GM23248 (cell line): ENCODE measurements at places on chromosomes 6 and 20.

- H3K27ac ChIP-seq, result no peak overlapping the region
- DNase-seq, result peak; percentile 86
- 0 out of 2 replicates have a peak, but pooled peaks cover 6% of the 10 kb centered on the region for H3K4me1 ChIP-seq
- no peak overlapping the region for H3K4me3 ChIP-seq
- H3K27me3 ChIP-seq, result peaks cover 19% of the 10 kb centered on the region
- H3K36me3 ChIP-seq, result no peaks in the 10 kb centered on the region
These were observed 35.0 kb downstream of the FOXF2 start for GRCh38 chr6:1424306-1424927.

- H3K27ac ChIP-seq, result no peak overlapping the region
- H3K27me3 ChIP-seq, result no peaks in the 10 kb centered on the region
- H3K36me3 ChIP-seq, result no peaks in the 10 kb centered on the region
These were observed 197.6 kb downstream of the GMDS start for GRCh38 chr6:2047855-2048254.

- 0 out of 2 replicates have a peak, but pooled peaks cover 8% of the 10 kb centered on the region for H3K4me1 ChIP-seq
- H3K27ac ChIP-seq, result no peak overlapping the region
- H3K4me3 ChIP-seq, result no peak overlapping the region
- DNase-seq, result no peak
These were observed 28.2 kb upstream of the NOP56 start for GRCh38 chr20:2624190-2624589.

GRCh38 chr6:37822851-37823682, 3.5 kb downstream of the ZFAND3 start:
- H3K27me3 ChIP-seq, result no peaks in the 10 kb centered on the region
- H3K4me1 ChIP-seq, result peaks cover 62% of the 10 kb centered on the region
- H3K4me3 ChIP-seq, result peak overlapping the region; percentile 42
- peak; percentile 59 for DNase-seq
- no peaks in the 10 kb centered on the region for H3K36me3 ChIP-seq

GRCh38 chr20:25452333-25452732, 44.9 kb downstream of the GINS1 start:
- DNase-seq, result no peak
- H3K4me1 ChIP-seq, result no peaks in the 10 kb centered on the region
- H3K36me3 ChIP-seq, result no peaks in the 10 kb centered on the region
- no peak overlapping the region for H3K4me3 ChIP-seq

- H3K27ac ChIP-seq, result no peak overlapping the region
- H3K4me1 ChIP-seq, result peaks cover 4% of the 10 kb centered on the region; the same call in 1 of the 2 replicates
- no peak overlapping the region for H3K4me3 ChIP-seq
- H3K27me3 ChIP-seq, result no peaks in the 10 kb centered on the region
These were observed 6.0 kb upstream of the LATS1 start for GRCh38 chr6:149723771-149724417.

GRCh38 chr6:70292193-70292592, 10.7 kb downstream of the COL9A1 start:
- no peaks in the 10 kb centered on the region for H3K36me3 ChIP-seq
- H3K27me3 ChIP-seq, result peaks cover 33% of the 10 kb centered on the region
- H3K4me1 ChIP-seq, result no peaks in the 10 kb centered on the region
- no peak overlapping the region for H3K4me3 ChIP-seq
- no peak for DNase-seq
- H3K27ac ChIP-seq, result no peak overlapping the region

DNA sequence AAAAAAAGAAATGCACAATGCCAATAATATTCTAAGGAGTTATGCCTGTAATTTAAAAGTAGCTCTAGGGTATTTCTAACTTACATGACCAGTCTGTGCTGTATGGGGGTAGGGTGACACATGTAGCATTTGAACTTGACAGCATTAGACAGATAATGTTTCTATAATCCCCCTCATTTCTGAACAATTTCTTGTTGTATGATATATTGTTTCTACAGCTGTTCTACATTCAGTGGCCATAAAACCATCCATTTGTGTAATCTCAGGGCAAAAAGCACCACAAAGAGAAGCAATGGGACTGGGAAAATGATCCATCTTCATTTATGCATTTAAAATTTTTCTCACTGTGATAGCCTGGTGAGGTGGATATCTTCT, 767.8 kb downstream of the TFAP2A start:
- no peaks in the 10 kb centered on the region for H3K27me3 ChIP-seq
- H3K4me1 ChIP-seq, result peaks cover 41% of the 10 kb centered on the region
- peak overlapping the region; percentile 57 for H3K27ac ChIP-seq

DNA sequence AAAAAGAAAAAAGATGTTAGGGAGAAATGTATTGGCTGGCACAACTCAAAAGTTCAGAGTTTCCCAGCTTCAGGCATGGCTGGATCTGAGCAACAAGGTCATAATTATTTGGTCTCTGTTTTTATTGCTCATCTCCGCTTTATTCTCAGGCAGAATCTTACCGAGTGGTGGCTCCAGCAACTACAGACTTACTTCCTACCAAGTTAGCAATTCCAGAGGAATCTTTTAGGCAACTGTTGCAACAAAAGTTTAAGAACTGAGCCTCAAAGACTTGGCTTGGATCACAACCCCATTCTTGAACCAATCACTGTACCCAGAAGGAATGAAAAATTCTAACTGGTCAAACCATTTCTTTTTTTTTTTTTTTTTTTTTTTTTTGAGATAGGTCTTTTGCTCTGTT, 35.5 kb upstream of the NCOA3 start:
- H3K27ac ChIP-seq, result no peak overlapping the region
- no peak overlapping the region for H3K4me3 ChIP-seq
- H3K36me3 ChIP-seq, result no peaks in the 10 kb centered on the region

DNA sequence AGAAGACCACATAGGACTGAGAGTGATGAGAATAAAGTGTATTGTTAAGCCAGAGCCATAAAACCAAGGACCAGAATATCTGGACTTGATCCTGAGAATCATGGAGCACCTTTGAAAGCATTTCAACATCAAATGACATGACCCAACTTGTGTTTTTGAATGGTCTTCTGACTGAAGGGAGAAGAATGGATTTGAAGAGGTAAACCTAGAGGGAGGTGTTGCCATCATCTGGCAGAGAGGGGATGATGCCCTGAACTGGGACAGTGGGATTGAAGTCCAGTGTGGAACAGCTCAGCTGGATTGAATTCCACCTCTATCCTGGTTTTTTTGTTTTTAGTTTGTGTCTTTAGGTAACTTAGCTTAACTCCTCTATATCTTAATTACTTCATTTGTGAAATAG, 570.0 kb downstream of the TBC1D32 start:
- H3K27me3 ChIP-seq, result no peaks in the 10 kb centered on the region
- H3K36me3 ChIP-seq, result no peaks in the 10 kb centered on the region
- no peak overlapping the region for H3K27ac ChIP-seq
- no peak for DNase-seq

GRCh38 chr6:89355511-89356194, 3.1 kb upstream of the UBE2J1 start:
- H3K4me3 ChIP-seq, result no peak overlapping the region
- no peaks in the 10 kb centered on the region for H3K27me3 ChIP-seq
- DNase-seq, result no peak
- no peaks in the 10 kb centered on the region for H3K36me3 ChIP-seq
- peaks cover 10% of the 10 kb centered on the region for H3K4me1 ChIP-seq

- H3K36me3 ChIP-seq, result no peaks in the 10 kb centered on the region
- no peaks in the 10 kb centered on the region for H3K4me1 ChIP-seq
- DNase-seq, result no peak
These were observed 2.2 kb upstream of the CSTL1 start for GRCh38 chr20:23437126-23437899.

- no peaks in the 10 kb centered on the region for H3K27me3 ChIP-seq
- H3K4me3 ChIP-seq, result no peak overlapping the region
- H3K27ac ChIP-seq, result no peak overlapping the region
- DNase-seq, result no peak
- no peaks in the 10 kb centered on the region for H3K36me3 ChIP-seq
- no peaks in the 10 kb centered on the region for H3K4me1 ChIP-seq
These were observed 362.1 kb downstream of the SAMD5 start for GRCh38 chr6:147870506-147871110.

GRCh38 chr6:71229477-71229876, 59.1 kb upstream of the OGFRL1 start:
- H3K4me3 ChIP-seq, result no peak overlapping the region
- peaks cover 17% of the 10 kb centered on the region for H3K4me1 ChIP-seq
- H3K27me3 ChIP-seq, result no peaks in the 10 kb centered on the region
- no peak for DNase-seq
- no peaks in the 10 kb centered on the region for H3K36me3 ChIP-seq

- no peaks in the 10 kb centered on the region for H3K4me1 ChIP-seq
- no peaks in the 10 kb centered on the region for H3K27me3 ChIP-seq
- no peak overlapping the region for H3K4me3 ChIP-seq
- DNase-seq, result no peak
- no peak overlapping the region for H3K27ac ChIP-seq
- no peaks in the 10 kb centered on the region; the same call in 1 of the 2 replicates for H3K36me3 ChIP-seq
These were observed 51.2 kb upstream of the SLC22A1 start for GRCh38 chr6:160070427-160070826.
